NCI-H1436 treated with DMSO at 0.1 percent for 48 hours (cell line): ENCODE measurements at places on chromosomes 4 and X.

- no peak for DNase-seq
These were observed 104.0 kb upstream of the SLC34A2 start for GRCh38 chr4:25551605-25552004.

DNA sequence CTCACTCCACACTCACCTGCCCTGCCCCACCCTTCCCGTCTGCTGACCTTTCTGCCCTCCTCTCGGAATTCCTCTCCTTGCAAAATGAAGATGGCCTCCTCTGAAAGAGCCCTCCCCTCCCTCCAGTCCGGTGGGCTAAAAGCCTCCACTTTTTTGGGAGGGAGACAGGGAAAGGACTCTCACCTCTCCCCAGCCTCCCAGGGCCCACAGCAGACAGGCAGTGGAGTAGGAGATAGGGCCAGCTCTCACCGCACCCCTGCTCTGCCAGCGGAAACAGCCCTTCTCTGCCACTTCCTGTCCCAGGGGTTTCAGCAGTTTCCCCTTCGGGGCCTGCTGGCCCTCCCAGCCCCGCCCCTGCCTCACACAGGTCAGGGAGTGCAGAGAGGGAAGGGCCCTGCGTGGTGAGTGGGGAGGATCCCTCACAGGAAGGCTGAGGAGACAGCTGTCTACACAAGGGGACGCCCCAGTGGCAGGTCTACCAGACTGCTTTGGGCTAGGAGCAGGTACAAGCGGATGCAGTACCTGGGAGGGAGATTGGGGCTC lies 18.2 kb downstream of the ELF4 start:
- no peak for DNase-seq

DNA sequence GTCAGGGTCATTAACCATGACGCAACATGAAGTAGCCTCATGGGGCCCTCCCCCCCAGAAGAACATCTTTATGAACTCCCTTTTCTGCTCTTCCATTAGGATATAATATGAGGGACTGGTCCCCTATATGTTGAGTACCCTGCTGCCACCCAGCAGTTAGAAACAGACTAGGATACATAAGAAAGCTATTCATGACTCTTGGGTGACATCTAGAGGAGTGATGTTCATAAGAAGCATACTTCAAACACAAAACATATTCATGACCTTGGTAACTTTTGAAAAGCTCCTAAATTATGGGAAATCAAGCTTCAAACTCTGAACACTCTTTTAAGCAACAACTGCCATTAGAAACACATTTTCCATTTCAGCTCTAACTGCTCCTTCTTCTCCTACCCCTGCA lies 155.2 kb upstream of the SPIN4 start:
- peak; percentile 2 for DNase-seq

GRCh38 chr4:17316566-17316965 lies 195.3 kb downstream of the QDPR start:
- no peak for DNase-seq

GRCh38 chr4:13653766-13654161 lies 26.2 kb upstream of the BOD1L1 start:
- DNase-seq, result no peak

- no peak for DNase-seq
These were observed 1607.9 kb upstream of the TENM3 start for GRCh38 chr4:180635281-180635680.

GRCh38 chr4:78414116-78414515 lies 137.5 kb upstream of the ANXA3 start:
- no peak for DNase-seq

GRCh38 chr4:53490161-53490956 lies 100.9 kb downstream of the LNX1 start:
- no peak for DNase-seq

GRCh38 chr4:54107951-54108748 lies 8.2 kb downstream of the GSX2 start:
- DNase-seq, result no peak

- DNase-seq, result no peak
These were observed 21.5 kb downstream of the WDFY3 start for GRCh38 chr4:84944947-84945346.

DNA sequence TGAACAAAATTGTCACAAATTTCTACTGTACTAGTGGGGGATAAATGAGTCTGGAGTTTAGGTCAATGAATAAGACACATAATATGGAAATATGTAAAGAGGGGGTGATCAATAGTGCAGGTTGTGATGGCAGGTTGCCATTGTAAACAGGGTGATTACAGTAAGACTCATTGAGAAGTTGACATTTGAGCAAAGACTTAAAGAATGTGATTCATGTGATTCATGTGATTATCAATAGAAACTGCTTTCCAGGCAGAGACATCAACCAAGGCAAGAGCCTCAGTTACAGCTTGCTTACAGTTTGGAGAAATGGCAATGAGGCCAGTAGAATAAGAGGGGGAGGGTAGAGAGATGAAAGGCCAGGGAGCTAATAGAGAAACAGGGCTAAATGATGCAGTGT lies 45.8 kb upstream of the GIMD1 start:
- no peak for DNase-seq

DNA sequence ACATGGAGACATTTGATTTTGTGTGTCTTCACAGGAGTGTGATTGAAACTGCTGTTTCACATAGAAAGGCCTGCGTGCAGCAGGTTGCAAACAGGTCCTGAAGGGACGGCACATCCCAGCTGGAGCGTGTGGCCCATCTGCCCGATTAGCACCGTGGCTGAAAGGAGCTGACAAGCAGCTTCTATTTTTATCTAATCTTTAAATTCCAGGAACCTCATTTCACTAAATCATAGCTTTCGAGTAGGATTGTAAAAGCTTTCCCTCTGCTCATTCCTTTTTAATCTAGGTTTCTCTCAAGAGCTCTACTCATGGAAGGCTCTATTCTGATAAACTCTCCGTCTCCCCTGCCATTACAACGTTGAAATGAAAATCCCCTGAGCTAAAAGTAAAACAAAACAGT lies 106.8 kb downstream of the FSTL5 start:
- DNase-seq, result no peak

DNA sequence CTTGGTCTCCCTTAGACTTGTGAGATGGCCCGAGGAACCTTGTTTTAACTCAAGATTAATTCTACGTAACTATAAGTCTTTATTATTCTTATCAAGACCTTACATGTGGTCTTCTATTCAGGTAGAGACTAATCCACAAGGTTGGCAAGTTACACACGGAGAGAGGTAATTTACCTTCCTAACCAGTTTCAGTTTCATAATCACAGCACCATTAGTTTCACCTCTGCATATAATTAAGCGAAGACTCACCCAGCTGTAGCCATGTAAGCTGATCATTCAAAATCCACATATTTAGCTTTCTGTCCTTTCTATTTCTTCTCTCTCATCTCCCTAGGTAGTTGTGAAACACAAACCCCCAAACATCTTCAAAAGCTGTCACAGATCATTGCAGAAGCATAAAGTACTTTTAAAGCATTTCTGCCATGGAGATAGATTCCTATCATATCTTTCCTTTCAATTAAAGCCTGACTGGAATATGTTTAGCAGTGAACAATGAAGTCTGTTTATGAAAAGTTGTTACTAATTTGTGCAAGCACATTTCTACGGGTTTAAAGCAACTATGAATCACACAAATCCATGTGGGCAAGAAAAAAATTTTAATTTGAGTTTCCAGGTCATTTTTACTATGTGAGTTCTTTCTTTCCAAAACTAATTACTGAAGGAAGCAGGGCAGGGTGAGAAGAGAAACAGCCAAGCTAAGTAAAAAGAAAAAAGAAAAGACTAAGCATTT lies 78.5 kb downstream of the BTC start:
- DNase-seq, result no peak

- no peak for DNase-seq
These were observed 79.4 kb downstream of the ADGRG4 start for GRCh38 chrX:136380010-136380769.

DNA sequence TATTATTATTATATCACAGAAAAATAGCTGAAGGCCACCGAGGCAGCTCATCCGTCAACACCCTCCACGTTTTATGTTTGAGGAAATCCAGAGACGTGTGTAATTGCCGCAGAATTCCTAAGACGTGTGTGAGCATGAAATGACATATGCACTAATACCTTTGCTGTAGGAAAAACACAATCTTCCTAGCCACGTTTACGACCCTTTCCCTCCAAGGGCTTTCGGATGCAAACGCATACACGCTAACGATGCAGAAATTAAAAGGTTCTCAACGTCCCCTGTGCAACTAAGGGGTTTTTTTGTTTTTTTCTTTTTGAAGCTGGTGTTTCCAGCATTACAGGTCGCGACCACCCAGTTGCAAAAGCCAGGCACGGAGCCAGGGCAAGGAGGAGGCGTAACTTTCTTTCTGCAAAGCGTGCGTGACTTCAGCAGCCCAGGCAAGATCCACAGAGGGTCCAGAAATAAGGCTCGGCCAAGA lies 33.8 kb downstream of the CRLF2 start:
- DNase-seq, result no peak

DNA sequence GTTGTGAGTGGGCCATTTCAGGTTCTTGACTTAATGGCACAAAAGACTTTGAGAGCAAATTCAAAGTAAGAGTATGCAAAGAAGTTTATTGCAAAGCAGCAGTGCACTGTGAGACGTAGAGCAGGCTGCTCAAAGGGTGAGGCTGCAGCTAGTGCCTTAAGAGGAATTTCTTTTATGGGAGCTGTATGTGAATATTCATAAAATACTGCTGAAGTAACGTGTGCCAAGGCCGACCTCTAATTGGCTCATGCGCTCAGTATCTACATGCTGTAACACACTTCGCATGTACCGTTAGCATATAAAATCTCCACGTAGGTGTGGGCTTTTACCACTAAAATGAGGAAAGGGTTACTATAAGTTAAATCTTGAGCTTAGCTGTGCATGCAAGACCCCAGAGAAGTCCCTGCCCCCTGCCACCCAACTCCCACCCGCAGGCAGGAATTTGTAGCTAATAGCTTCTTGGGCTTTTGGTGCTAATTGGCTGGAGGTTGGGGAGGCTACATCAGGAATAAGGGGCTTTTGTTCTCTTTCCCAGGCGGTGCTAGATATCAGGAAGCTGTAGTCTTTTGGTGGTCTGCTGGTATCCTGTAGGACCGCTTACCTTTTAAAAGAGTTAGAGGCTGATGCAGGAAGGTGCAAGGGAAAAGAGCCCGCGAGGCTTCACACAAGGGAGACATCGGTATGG lies 47.6 kb downstream of the FSTL5 start:
- DNase-seq, result no peak

GRCh38 chrX:2485789-2486345 lies 14.9 kb downstream of the DHRSX start:
- no peak for DNase-seq

GRCh38 chrX:79110731-79111130 lies 33.8 kb upstream of the GPR174 start:
- no peak for DNase-seq

DNA sequence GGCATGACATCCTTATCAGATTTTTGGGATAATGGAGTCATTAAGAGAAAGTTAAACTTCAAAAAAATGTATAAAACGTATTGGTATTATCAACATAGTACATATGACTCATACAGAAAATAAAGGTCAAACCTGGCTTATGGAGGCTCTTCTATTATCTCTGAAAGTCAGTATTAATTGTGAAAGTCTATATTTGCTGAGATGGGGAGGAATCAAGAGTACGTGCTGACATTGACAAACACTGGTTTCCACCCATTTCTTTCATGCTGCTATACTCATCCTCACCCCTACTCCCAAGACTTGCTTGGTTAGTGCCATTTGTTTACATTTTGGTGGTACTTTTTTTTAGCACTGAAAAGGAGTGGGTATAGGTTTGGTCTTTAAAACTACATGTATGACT lies 30.8 kb upstream of the PLA2G12A start:
- DNase-seq, result no peak

GRCh38 chr4:162323919-162324318 lies 160.1 kb upstream of the FSTL5 start:
- no peak for DNase-seq

DNA sequence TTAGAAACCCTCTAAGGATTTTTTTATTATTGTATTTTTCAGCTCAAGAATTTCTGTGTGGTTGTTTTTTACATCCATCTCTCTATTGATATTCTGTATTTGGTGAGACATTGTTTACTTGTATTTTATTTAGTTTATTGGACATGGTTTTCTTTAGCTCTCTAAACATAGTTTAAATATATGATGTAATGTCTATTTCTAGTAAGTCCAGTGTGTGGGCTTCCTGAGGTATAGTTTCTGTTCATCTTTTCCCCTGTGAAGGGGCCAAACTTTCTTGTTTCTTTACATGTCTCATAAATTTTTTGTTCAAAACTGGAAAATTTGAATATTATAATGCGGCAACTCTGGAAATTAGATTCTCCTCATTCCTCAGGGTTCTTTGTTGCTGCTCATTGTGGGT lies 28.2 kb upstream of the ATRX start:
- no peak for DNase-seq

- no peak for DNase-seq
These were observed 63.8 kb upstream of the FAM120C start for GRCh38 chrX:54246866-54247265.

- no peak for DNase-seq
These were observed 89.0 kb upstream of the GK2 start for GRCh38 chr4:79497001-79497400.

- no peak for DNase-seq
These were observed 329.4 kb upstream of the PPARGC1A start for GRCh38 chr4:24219209-24219608.

DNA sequence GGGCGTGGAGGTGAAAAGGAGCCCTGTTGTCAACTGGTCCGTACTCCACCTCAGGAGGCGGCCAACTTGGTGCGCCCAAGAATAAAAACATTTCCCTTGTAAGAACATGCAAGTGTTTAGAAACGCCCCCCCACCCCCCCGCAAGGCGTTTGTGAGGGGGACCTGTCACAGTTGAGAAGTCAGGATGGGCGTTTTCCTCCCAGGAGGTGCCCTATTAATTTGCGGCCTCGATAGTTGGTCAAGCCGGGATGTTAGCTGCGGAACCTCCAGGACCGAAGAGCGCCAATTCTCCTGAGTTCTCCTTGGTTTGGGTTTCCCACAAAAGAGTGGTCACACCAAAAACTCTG lies 651 bp upstream of the SAP30 start:
- no peak for DNase-seq

- DNase-seq, result peak; percentile 2
These were observed 175.9 kb upstream of the RPS6KA3 start for GRCh38 chrX:20442597-20442996.

DNA sequence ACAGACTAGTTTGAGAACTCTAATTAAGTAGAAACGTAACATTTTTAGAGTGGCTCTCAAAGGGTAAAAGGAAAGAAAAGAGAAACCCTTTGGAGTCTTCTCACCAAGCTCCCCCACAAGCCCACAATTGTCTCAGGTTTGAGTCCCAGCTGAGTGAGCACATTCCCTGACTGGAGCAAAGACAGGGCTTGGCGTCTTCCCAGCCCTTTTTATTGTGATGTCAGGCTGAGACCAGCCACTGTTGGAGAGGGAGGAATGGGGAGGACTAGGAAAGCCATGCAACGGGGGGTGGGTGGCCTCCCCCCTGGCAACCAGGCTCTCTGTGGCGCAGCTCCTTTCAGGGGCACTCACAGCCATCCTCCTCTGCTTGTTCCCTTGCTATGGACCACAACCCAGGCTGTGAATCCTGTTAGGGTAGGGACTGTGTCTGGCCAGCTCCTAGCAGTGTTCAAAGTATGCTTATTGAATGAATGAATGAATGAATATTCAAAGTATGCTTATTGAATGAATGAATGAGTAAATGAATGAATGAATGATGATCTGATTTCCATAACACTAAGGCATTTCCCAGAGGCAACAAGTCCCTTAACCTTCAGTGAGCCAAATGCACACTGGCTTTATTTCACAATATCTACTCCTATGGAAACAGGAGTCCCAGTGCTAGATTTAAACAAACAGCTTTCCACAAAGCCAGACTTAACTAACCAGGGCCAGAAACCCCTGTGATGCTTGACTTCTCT lies 413.3 kb downstream of the MID1IP1 start:
- DNase-seq, result no peak

GRCh38 chrX:136219893-136220292 lies 31.3 kb downstream of the MAP7D3 start:
- no peak for DNase-seq
